ENCODE measurements at places on chromosomes 13 and 19.

- no peak for DNase-seq
Measured at GRCh38 chr13:109869312-109870237, 83.2 kb upstream of the IRS2 start.

GRCh38 chr19:8245869-8246835, 37.0 kb downstream of the CERS4 start:
- no peak for DNase-seq

DNA sequence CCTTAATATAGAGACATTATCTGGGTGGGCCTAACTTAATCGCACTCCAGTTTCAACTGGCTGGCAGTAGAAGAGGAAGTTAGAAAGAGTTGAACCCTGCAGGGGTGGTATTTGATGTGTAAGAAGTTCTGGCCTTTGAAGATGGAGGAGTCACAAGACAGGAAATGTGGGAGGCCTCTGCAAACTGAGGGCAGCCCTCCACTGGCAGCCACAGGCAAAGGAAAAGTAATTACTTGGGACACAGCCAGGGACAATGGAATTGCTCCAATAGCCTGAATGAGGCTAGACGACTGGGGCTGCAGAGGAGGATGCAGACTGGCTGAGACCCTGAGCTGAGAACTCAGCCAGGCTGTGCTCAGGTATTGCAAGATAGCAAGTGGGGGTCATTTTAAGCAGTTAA, 703.3 kb upstream of the ARGLU1 start:
- DNase-seq: no peak

DNA sequence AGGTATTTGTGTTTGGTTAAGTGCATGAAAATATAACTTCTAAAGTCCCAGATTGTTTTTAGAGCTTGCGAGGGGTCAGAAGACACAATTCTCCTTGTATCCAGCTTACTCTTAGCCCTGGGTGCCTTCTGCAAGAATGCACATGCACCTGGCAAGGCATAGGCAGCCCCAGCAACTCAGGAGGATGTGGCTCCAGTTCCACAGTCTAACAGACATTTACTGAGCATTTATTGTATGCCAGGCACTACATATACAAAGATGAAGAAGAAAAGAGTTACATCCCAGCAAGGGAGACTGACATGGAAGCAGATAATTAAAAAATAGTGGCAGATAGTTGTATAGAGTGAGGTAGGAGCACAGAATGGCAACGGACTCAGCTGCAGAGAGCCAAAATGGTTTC, 101.1 kb upstream of the FRY start:
- no peak for DNase-seq

- no peak for DNase-seq
Measured at GRCh38 chr13:51776179-51776578, 27.8 kb downstream of the DHRS12 start.

GRCh38 chr13:45747071-45747470, 45.0 kb downstream of the CBY2 start:
- DNase-seq: no peak

DNA sequence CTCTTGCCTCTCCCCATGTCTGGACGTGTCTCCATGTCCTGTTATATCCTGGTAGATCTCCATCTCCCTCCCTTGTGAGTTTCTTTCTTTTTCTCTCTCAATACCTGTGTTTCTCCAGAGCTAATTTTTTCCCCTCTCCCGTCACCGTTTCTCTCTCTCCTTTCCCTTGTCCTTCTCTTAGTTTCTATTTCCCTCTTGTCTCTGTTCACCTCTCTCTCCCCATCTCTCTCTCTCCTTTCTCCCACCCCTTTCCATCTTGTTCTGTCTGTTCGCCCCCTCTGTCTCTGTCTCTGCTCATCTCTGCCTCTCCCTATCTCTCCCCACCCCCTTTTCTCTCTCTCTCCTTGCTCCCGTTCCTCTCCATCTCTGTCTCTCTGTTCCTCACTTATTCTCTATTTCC, 13.0 kb downstream of the SLC8A2 start:
- DNase-seq: no peak

GRCh38 chr13:50463719-50464118, 379.8 kb downstream of the DLEU7 start:
- DNase-seq: no peak

DNA sequence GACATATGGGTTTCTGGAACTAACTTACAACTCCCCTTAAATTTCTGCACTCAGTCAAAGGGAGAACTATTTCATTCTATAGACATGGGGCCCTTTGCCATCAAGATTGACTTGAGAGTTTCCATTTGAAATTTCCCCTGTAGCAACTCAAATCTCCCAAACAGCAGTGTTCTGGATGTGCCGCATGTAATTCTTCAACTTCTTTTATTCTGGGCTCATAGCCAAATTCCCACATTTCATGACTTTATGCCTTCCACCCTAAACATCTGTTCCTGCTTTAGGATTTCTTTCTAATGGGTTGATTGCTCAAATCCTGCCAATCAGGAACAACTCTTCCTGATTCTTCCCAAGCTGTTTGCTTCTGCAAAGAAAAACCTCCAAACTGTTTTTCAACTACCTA, 336.0 kb downstream of the TBC1D4 start:
- no peak for DNase-seq

- no peak for DNase-seq
Measured at GRCh38 chr13:102830646-102831045, 15.2 kb upstream of the ERCC5 start.

DNA sequence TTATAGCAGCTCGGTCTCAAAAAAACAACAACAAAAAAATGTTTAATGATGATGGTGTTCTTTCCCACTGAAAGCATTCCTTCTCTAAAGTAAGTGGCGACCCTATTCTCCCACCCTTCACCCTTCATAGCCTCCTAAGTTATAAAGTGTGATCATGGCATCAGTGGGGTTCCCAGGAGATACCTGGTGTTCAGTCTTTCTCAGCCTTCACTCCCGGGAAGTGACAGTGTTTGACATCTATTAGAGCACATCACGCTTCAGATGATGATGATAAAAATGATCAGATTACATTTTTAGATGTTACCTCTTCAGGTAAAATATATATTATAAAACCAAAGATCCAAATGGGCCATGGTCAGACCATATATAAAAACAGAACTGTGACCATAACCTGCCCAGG, 51.0 kb downstream of the TGDS start:
- no peak for DNase-seq

Data from brain pericyte (primary cell).